ENCODE measurements at places on chromosomes 5 and 9.
A peak's percentile ranks its signal among the peaks of the same experiment; 100 is the strongest.

DNA sequence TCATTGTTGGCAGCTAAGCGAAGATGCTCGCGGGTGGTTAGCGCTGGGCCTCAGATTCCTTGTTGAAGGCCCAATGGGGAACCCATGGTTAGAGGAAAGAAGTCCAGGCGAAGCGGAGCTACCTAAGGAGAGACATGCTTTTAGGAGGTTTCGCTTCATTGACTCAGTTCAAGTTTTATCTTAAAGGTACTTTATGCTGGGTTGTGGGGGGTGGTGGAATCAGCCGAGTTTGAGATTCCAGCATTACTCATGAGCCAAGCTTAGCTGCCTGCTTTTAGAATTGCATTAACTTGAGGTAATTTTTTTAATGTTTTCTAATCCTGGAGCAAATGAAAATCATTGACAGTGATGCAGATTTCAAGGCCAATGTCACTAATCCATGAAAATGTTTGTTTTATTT is 16.1 kb downstream of the MEGF10 start:
- no peak for DNase-seq

GRCh38 chr5:135951257-135951656 is 3.5 kb downstream of the LECT2 start:
- no peak for DNase-seq

GRCh38 chr9:115013998-115014397 is 83.6 kb upstream of the TNFSF8 start:
- peak; percentile 53 for DNase-seq

GRCh38 chr9:13113216-13113615 is 166.3 kb downstream of the MPDZ start:
- no peak for DNase-seq

- DNase-seq, result no peak
Observed at GRCh38 chr5:114097570-114097969, 264.3 kb upstream of the KCNN2 start.

GRCh38 chr9:5481322-5482040 is 28.9 kb upstream of the PDCD1LG2 start:
- no peak for DNase-seq

- DNase-seq, result no peak
Observed at GRCh38 chr9:68841276-68842052, 136.4 kb downstream of the PIP5K1B start.

GRCh38 chr5:107915176-107915812 is 244.6 kb upstream of the EFNA5 start:
- no peak for DNase-seq

DNA sequence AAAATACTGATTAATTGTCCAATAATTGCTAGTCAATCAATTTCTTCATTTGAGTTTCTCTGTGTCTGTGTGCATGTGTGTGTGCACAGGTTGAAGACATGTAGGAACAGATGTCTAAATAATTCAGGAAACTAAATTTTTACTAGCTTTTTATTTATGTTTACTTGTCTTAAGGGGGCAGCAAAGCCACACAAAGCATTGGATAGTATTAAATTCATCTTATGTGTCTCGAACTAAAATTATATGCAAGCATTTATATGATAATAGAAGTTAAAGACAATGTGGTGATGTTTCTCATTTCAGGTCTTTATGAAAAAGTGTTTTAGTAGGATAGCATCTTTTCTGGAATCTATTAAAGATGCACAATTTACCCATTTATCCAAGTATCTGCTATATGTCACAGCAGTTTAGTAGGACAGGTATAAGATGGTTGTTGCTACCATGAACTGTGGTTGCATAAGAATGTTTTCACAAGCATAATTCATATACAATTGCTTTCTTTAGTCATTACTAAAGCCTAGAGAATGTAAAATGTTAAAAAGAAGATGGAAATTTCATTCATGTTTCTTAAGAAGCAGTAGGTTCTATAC is 784.6 kb upstream of the NUDT12 start:
- no peak for DNase-seq

DNA sequence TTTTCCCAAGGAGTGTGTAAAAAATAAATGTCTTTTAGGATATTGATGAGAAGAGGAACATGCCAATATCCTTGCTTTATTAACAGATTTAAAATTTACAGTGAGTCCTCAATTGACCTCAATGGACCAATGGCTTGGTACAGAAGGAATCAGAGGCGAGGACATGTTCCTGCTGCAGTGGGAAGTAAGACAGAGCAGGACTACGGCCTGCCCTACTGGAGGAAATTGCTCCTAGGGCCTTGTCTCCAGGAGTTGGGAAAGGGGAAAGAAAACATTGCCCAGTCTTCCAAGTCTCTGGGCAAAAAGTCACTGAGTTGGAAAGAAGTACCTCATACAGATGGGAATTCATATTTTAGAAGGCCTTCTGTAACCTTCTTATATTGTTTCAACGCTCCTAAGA is 33.1 kb upstream of the UGT3A2 start:
- DNase-seq, result no peak

- DNase-seq, result peak; percentile 51
Observed at GRCh38 chr9:109779711-109780452, at the start of gene PALM2AKAP2. Gene PALM2AKAP2, plus strand, starts transcription at chr9:109780198. Its CDS starts 291 bp downstream, at chr9:109780489.

- no peak for DNase-seq
Observed at GRCh38 chr9:121360601-121361374, 9.3 kb downstream of the STOM start.

- no peak for DNase-seq
Observed at GRCh38 chr9:72622186-72622585, 100.8 kb downstream of the TMC1 start.

DNA sequence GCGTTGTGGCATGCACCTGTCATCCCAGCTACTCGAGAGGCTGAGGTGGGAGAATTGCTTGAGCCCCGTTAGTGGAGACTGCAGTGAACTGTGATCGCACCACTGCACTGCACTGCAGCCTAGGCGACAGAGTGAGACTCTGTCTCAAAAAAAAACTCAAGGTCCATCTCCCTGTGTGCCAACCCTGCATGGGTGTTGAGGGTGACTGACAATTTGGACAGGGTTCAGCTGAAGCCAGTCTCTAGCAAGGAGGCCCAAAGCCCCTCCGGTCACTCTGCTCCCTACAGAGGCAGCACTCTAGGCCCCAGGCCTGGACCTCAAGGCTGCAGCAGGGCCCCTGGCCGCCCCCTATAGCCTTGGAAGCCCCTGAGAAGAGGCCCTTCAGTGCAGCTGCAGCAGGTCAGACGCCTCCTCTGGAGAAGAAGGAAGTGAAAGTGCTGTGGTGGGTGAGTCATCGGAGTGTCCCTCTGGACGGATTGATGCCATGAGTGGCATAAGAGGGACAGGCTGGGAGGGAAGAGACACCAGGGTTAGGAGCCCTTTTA is 39.2 kb upstream of the NEK6 start:
- DNase-seq, result no peak

GRCh38 chr9:26723486-26723885 is 169.1 kb downstream of the CAAP1 start:
- peak; percentile 3 for DNase-seq

DNA sequence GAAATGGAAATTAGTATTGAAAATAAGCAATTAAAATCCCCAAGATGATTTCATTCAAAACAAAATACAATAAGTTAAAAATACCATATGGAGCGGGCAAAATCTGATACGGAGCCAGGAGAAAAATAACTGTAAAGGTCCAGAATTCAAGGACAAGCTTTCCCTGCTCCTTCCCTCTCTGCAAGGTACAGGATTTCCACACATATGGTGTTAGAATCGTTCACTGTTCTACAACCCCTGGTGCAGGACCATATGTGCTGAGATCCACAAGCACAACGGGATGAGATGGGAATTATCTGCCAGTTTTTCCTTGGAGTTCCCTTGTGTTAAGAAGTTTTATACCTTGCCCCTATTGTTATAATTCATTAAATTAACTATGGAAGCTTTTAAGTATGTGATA is 94.7 kb upstream of the DMAC1 start:
- DNase-seq, result no peak

GRCh38 chr9:806285-807156 is 35.0 kb upstream of the DMRT1 start:
- peak; percentile 31 for DNase-seq

GRCh38 chr9:85040821-85041465 is 371.4 kb downstream of the NTRK2 start:
- no peak for DNase-seq

DNA sequence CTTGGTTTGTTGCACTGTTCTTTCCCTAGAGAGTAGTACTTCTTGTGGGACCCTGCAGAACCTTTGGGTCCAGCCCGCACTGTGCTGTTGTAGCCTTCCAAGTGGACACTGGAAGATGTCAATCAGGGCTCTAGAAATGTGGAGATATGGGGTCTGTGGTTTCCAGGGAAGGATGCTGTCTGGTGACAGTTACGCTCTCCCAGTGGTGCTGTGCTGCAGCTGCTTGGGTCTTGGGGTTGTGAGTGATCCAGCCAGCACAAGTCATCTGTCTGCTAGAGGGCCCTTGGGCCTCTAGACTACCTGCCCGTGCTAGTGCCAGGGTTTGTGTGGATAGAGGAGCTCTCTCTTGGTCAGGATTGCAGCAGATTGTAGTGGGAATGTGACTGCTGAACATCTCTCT is 484.5 kb downstream of the DMAC1 start:
- DNase-seq, result no peak

DNA sequence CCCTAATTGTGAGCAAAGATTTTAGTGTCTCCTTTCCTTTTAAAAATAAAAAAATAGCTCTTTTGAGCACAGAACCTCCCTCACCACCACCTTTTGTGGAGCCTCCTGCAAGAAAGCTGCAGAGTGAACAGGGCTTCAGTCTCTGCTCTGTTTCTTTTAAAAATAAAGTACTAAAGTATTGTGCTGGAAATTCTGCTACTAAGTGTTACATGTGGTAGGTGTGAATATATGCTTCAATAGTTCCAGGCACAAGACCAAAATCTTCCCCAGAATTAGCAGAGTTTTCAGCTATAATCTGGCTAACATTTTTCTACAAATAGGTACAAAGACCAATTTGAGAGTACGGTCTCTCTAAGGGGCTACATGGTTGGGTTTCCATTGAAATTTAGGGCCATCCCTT is 40.3 kb upstream of the NFIB start:
- no peak for DNase-seq

DNA sequence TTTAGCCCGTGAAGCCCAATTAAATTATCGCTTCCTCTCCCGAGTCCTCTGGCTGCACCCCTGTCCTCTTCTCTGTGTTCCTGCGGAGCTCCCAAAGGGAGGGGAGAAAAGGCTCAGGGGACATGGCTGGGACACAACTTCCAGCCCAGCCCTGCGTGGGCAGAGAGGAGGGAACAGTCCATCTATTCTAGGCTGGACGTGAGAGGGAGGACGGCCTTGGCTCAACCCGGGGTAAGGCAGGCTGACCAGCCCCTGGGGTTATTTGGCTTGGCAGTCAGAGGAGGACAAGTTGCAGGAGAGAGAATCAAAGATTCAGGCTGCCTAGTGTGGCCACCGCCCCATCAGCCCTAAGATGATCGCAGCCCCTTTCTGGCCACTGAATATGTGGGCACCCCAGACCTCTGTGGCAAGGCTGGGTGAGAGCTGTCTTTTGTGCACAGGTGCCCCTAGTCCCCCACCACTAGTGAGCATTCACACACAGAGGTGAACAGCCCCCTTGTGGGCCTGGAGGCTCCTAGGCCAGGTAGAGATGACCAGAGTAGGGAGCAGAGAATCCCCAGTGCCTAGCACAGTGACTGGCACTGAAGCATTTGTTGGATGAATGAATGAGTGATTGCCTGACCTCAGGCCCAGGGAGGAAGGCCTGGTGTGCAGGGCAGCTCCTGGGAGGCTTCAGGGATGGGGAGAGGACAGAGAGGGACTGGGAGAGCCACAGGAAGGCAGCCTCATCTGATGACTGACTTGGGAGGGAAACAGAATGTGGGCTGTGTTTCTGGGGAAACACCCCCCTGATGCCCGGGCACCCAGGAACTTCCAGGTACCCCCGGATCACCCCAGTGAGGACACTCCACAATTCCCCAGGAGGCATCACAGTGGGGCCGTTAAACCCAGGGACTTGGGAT is 133.9 kb downstream of the C9orf50 start:
- DNase-seq, result no peak

DNA sequence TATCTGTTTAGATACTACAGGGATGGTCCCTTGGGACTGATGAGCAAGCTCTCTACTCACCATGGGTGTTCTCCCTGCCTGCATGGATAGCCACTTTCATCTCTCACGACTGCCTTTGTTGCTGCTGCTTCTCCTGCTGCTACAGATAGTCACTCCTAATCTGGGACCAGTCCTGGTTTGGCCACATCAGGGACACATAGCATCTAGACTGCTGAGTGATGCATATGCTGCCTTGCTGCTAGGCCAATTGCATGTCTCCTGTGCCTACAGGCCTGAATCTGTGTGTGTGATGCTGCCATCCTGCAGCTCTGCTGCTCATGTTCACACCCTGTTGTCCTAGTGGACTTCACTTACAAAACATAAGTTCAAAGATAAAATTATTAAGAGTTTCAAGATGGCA is 297.1 kb downstream of the HCN1 start:
- no peak for DNase-seq

DNA sequence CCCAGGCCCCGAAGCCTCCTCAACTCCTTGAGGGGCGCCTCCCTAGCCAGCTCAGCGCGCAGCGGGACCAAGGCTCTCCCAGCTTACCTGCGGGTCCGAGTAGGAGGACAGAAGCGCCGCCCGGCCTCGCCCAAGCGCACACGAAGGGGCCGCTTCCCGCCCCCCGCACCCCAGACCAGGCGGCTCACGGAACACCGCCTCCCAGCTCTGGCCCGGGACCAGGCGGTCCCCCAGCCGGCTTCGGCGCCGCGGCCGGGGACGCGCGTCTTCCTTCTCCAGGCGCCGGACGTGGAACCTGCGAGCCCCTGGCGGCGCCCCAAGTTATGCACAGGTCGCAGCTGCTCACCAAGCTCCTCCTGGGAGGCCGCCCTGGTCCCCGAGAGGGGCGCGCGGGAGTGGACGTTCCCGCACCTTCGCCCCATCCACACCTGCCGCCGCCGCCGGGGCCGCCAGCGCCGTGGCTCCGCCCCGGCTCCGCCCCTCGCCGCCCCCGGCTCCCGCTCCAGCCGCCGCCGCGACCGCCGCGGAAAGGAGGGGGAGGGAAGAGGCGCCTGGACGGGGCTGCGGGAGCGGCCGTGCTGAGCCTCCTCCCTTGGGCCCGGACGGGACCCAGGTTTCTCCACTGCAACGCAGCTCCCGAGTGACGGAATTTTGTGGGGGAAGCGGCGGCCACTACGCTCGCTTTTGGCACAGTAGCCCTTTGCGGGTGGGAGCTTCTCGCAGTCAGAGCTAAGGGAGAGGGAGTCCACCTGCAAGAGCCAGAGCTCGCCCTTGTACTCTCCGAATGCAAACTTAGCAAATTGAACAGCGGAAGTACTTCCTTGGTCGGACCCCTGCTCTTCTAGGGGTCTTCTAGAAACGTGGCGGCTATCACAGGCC is 77.5 kb upstream of the IFNE start:
- peak; percentile 8 for DNase-seq

GRCh38 chr9:93122721-93123221 is 11.3 kb downstream of the NINJ1 start:
- DNase-seq, result no peak

- no peak for DNase-seq
Observed at GRCh38 chr5:136805466-136805865, 440.1 kb upstream of the TRPC7 start.

DNA sequence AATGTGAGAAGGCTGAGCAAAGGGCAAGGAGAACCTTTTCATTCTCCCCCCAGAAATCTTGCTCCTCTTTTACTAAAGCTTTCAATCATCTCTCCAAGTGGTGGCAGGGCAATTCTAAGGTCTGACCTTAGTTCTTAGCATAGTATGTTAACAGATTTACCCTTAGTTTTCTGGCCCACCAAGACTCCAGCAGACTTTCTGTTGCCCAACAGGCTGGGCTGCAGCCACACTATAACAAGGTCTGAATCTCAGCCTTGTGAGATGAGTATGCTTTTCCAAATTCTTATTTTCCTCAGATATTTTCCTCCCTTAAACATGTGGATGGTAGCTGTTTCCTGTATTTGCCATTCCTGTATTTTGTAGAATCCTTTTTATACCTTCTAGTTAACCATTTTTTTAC is 69.5 kb downstream of the NIPBL start:
- no peak for DNase-seq
